ENCODE measurements at places on chromosomes 7 and 10.

GRCh38 chr10:127649642-127650041 lies 87.3 kb upstream of the FOXI2 start:
- no peak for DNase-seq

- DNase-seq: no peak
These were observed 442.4 kb downstream of the TYW1 start for GRCh38 chr7:67438913-67439505.

DNA sequence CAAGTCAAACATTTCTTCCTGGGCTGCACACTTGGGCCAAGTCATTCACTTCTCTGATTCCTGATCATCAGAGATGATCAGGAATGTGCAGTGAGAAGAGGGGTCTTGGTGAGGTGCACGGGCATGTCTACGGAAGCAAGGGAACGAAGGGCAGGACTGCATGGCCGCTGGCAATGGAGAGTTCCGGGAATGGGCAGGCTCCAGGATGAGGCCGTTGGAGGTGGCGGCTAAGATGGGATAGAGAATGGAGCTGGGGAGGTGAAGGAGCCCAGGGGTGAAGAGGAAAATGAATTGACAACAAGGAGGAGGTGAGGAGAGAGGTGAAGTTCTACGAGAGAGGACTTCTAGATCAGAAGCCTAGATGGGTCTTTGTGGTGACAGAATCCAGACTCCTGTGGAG lies 260.0 kb downstream of the GRID1 start:
- DNase-seq: no peak

DNA sequence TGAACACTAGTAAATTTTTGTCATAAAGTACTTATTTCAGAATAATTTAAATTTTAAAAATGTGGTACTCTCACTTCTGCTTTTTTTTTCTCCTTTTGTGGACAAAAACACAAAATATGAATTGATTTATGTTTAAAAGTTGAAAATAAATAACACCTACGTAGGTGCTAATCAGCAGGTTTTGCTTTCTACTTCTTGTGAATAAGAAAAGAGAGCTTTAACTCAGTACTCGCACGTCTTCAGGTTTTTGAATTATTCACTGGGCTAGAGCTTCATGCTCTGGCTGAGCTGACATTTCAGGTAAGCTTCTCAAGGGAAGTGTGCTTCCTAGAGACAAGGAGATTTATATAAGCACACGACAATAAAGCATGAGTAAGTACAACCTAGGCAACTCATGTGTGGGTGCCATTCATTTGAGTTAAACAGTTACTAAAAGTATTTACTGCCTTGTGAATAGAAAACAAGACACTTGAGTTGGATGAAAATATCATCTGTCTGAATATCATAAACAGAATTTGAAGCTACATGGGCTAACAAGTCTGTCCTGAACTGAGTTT lies 190.0 kb upstream of the POT1 start:
- DNase-seq: no peak

DNA sequence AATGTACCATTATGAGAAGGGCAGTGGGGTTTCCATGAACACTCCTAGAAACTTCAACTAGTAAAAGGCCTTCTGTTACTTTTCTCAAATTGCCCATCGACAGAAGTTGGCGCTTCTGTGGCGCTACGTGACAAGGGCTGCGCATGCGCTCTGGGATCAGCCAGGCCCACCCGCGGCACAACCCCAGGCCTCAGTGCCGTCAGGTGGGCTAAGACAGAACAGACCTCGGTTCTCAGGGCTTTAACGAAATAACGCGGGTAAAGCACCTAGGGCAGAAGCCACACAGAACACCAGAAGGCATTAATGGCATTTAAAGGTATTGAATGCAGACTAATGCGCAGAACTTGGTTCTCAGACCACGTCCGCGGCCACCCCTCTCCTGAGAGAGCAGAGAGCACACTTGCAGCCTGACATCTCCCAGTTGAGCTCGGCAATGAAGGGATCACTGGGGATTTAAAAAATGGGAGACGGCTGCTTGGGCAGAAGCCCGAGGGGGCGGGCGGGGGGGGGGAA lies 67.6 kb upstream of the CTNNA3 start:
- peak; percentile 52 for DNase-seq
